ENCODE measurements at places on chromosomes 1 and 21.

GRCh38 chr1:172373864-172374263 lies 46.6 kb upstream of the C1orf105 start:
- no peak for DNase-seq

GRCh38 chr21:45522986-45523385 lies 19.3 kb downstream of the SLC19A1 start:
- DNase-seq: no peak

DNA sequence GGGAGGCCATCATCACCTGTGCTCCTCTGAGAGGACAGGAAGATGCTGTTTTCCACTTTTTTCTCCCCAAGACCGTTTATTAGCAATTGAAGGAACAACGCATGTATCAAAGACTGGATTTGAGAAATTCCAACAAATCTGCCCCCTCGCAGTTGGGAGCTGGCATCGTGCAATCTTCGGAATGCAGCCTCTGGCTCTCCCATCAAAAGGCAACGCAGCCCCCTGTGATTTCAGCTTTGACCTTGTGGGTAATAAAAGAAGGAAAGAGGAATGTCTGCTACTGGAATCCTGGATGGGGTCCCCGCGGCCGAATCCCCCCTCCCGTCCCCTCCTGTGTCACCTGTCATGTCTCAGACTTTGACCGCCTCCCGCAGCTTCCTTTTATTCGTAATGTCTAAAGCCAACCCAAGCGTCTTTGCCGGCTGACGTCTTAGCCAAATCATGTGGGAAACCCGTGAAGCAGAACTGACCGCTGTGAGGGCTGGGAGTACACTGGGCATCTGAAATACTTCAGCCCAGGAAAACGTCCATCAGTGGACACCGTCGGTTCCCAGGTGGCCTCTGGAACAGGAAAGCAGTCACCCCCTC lies 101.5 kb downstream of the WDR4 start:
- no peak for DNase-seq

DNA sequence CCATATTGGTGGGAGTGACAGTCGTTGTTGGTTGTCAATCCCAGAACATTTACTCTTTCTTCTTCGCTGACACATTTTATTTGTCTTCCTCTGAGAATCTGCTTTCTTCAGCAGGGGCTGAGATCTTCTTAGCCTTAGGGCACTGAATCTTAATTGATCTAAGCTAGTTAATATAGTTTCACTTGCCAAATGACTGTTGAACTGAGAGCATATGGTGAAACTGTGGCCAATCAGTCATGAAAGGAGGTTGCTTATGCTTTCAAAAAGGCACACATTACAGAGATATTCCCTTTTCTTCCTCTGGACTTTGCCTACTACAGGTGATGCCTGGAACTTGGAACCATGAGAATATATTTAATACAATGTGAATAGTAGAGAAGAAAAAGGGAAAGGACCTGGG lies 60.0 kb upstream of the KIAA0040 start:
- no peak for DNase-seq

DNA sequence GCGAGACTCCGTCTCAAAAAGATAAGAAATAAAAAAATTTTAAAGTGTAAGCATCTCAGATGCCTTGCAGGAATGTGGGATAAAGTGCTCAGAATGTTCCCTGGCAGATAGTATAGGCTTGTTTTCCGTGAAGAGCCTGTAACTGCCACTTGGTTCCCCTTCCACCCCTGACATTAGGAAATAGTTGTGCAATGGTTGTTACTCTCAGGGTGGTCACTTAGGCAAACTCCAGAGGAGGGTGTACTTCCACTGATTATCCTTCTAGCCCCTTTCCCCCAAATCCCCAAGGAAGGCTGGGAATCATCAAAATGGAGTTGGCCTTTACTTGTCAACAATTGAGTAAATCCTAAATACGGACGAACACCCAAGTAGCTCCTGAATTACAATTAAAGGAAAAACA lies 10.4 kb downstream of the RPL11 start:
- no peak for DNase-seq

Measured in NCI-H774 (cell line).